ENCODE measurements at places on chromosomes 2 and 18. TPM values are rescaled to one million over a fixed set of nuclear protein-coding genes. Genes with fewer than 3 reads are reported as not detected.

DAPL1 gene
- not detected for total RNA-seq

RAB6D gene
- not detected for total RNA-seq

LRRC30 gene
- total RNA-seq: not detected

DTYMK gene
- 7.4 TPM for total RNA-seq

DSEL gene
- 60.4 TPM for total RNA-seq

ZNF516 gene
- 28.2 TPM for total RNA-seq

TUBB6 gene
- total RNA-seq: 277 TPM

LYPD1 gene
- total RNA-seq: 5.5 TPM

TXNDC2 gene
- total RNA-seq: 0.22 TPM

INHBB gene
- not detected for total RNA-seq

EXOC6B gene
- total RNA-seq: 42.0 TPM

TUBA4B gene
- not detected for total RNA-seq

HAAO gene
- total RNA-seq: 0.14 TPM

CREG2 gene
- total RNA-seq: 1.3 TPM

TMEM247 gene
- total RNA-seq: 0.43 TPM

LRP2 gene
- not detected for total RNA-seq

MEP1B gene
- total RNA-seq: not detected

PCBP1 gene
- total RNA-seq: 74.8 TPM

RIT2 gene
- not detected for total RNA-seq

SPP2 gene
- not detected for total RNA-seq

TBC1D8 gene
- 8.1 TPM for total RNA-seq

TEKT4 gene
- total RNA-seq: not detected

LBH gene
- total RNA-seq: 2.4 TPM

BABAM2 gene
- 26.3 TPM for total RNA-seq
